Transverse colon (tissue), 4 donors: ENCODE measurements at places on chromosomes 12 and 14. TPM values are rescaled to one million over a fixed set of nuclear protein-coding genes. Genes with fewer than 3 reads are reported as not detected.

The PSEN1 gene
- total RNA-seq = 144 TPM

DNA sequence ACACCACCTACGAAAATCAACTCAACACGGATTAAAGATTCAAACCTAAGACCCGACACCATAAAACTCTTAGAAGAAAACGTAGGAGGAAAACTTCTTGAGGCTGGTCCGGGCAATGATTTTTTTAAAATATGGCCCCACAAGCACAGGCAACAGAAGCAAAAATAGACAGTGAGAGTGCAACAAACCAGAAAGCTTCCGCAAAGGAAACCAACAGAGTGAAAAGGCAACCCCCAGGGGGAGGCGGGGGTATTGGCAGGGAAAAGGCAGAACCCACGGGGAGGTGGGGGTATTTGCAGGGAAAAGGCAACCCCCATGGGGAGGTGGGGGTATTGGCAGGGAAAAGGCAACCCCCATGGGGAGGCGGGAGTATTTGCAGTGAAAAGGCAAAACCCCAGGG lies 20.5 kb upstream of the FBRSL1 start:
- DNase-seq = no peak
- peaks cover 23% of the 10 kb centered on the region for H3K27me3 ChIP-seq
- no peak overlapping the region for H3K27ac ChIP-seq
- H3K4me3 ChIP-seq = no peak overlapping the region
- no peaks in the 10 kb centered on the region for H3K36me3 ChIP-seq

- no peak overlapping the region for H3K4me3 ChIP-seq
- H3K4me1 ChIP-seq = peaks cover 13% of the 10 kb centered on the region
- H3K27me3 ChIP-seq = no peaks in the 10 kb centered on the region
- no peak for DNase-seq
- H3K36me3 ChIP-seq = no peaks in the 10 kb centered on the region
Observed at GRCh38 chr12:19545301-19545700, 106.0 kb downstream of the AEBP2 start.

The KRT6C gene
- 23.9 TPM for total RNA-seq

The YAF2 gene
- total RNA-seq = 26.2 TPM

GRCh38 chr14:63964113-63964512 lies 111.3 kb downstream of the SYNE2 start:
- no peak for DNase-seq
- no peak overlapping the region for H3K4me3 ChIP-seq
- H3K36me3 ChIP-seq = no peaks in the 10 kb centered on the region
- H3K27ac ChIP-seq = no peak overlapping the region
- no peaks in the 10 kb centered on the region for H3K27me3 ChIP-seq

The ERBB3 gene
- total RNA-seq = 343 TPM

DNA sequence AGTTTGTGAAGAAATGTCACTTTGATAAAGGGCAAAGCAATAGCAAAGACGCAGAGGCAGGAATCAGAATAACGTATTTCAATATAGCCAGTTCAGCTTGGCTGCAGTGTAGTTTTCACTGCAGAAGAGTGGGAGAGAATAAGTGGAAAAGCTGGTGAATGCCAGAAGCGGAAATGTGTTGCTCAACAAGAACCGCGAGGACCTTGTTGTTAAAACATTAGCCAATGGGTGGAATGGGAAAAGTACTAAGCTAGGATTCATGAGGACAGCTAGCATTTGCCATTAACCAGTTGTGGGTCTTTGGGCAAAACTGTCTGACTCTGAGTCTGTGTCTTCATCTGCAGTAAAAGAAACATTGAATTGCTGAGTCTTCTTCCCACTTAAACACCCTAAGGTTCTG lies 292.9 kb upstream of the GRIP1 start:
- no peaks in the 10 kb centered on the region for H3K36me3 ChIP-seq
- H3K4me1 ChIP-seq = no peaks in the 10 kb centered on the region
- H3K4me3 ChIP-seq = no peak overlapping the region
- H3K27me3 ChIP-seq = no peaks in the 10 kb centered on the region

The COX8C gene
- not detected for total RNA-seq

The DEGS2 gene
- 32.2 TPM for total RNA-seq

The TAS2R31 gene
- total RNA-seq = 4.5 TPM

DNA sequence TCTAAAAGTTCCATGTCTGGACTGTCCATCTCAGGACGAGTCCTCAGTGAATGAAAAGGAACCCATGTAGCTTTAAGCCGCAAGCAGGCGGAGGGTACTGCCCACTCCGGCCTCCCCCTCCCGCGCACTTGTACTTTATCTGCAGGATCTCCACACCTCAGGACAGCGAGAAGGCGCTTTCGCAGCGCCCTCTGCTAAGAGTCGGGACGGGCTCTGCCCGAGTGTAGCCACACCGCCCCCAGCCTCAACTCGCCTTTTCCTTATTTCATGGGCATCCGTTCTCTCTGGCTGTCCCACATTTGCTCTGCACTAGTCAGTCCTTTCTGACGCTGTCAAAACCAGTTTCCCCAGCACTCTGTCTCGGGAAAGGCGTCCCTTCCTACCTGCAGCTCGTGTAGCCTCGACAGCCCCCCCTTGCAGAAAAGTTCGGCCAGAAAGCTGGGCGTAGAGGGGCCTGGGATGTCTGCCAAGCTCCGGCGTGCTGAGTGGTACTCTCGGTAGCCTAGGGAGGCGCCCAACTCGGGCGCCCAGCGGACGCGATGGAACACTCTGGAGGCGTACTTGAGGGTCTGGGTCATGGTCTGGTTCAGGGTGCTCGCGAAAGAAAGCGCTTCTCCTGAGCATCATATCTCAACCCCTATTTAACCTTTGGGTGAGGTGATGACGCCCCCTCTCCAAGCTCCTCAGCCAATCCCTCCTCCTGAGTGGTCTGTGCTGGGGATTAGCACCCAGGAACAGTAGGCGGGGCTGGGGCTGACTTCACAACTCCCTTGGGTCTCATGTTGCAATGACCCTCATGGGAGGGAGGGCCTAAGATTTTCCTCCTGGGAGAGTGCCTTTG lies at the start of gene CYP27B1:
TSS of gene CYP27B1 (minus strand) at position 615 of the 841 bp plus-strand sequence. CDS start at position 578, 37 bp downstream.
- no peak within 1 kb of the TSS for H3K27ac ChIP-seq
- H3K27me3 ChIP-seq = peaks cover 43% of the 10 kb centered on the region
- no peaks in the 10 kb centered on the region for H3K36me3 ChIP-seq
- H3K4me1 ChIP-seq = peaks cover 38% of the 10 kb centered on the region
- peak within 1 kb of the TSS; percentile 41 for H3K4me3 ChIP-seq

- no peak overlapping the region for H3K4me3 ChIP-seq
- no peak for DNase-seq
- no peak overlapping the region for H3K27ac ChIP-seq
- no peaks in the 10 kb centered on the region for H3K36me3 ChIP-seq
Observed at GRCh38 chr12:59234391-59234790, 314.1 kb upstream of the LRIG3 start.

DNA sequence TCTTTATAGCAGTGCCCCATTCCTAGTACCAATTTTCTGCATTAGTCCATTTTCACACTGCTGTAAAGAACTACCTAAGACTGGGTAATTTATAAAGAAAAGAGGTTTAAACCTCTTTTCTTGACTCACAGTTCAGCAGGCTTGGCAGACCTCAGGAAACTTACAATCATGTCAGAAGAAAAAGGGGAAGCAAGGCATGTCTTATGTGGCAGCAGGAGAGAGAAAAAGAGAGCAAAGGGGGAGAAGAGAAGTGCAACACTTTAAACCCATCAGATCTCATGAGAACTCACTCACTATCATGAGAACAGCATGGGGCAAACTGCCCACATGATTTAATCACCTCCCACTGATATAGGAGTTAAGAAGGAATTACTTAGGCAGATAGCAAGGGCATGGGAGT lies 101.6 kb upstream of the PLEKHG7 start:
- no peak for DNase-seq
- H3K4me3 ChIP-seq = no peak overlapping the region
- H3K27me3 ChIP-seq = no peaks in the 10 kb centered on the region
- no peaks in the 10 kb centered on the region for H3K36me3 ChIP-seq
- H3K27ac ChIP-seq = no peak overlapping the region
- H3K4me1 ChIP-seq = peaks cover 4% of the 10 kb centered on the region

The FAM222A gene
- 3.0 TPM for total RNA-seq

The NOXRED1 gene
- 2.2 TPM for total RNA-seq

DNA sequence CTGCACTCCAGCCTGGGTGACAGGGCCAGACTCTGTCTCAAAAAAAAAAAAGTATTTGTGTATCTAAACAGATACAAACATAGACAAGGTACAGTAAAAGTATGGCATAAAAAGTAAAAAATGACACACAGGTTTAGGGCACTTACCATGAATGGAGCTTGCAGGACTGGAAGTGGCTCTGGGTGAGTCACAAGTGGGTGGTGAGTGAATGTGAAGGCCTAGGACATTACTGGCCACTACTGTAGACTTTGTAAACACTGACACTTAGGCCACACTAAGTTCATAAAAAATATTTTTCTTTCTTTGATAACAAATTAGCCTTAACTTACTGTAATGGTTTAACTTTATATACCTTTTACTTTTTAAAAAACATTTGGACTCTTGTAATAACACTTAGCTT lies 38.0 kb upstream of the EIF5 start:
- no peak overlapping the region for H3K27ac ChIP-seq
- DNase-seq = no peak
- H3K4me3 ChIP-seq = no peak overlapping the region
- H3K4me1 ChIP-seq = no peaks in the 10 kb centered on the region
- no peaks in the 10 kb centered on the region for H3K36me3 ChIP-seq

DNA sequence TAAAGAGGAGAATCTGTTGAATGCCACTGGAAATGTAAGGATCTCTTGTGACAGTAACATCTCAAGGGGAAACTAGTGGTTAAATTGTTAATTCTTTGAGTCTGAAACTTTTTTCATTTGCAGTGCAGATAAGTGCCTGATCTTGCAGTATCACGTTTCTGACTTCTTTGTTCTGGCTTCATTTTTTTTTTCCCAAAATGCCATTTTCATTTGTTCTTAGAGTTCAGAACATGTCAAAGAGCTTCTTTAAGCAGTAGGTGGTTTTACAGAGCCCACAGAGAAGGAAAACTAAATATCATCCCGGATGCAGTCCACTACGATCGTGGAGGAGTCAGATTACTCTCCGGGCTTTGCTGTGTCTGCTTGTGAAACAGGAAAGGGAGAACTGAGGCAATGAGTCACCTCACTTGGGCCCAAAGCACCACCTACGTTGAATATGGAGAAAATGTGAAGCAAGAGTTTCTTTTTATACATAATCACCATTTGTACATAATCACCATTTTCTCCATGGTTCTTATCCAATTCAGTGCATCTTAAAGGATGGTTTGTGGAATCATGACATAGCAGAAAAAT lies 43.9 kb downstream of the HMGA2 start:
- no peak overlapping the region for H3K27ac ChIP-seq
- no peaks in the 10 kb centered on the region for H3K27me3 ChIP-seq
- DNase-seq = no peak
- H3K4me3 ChIP-seq = no peak overlapping the region

DNA sequence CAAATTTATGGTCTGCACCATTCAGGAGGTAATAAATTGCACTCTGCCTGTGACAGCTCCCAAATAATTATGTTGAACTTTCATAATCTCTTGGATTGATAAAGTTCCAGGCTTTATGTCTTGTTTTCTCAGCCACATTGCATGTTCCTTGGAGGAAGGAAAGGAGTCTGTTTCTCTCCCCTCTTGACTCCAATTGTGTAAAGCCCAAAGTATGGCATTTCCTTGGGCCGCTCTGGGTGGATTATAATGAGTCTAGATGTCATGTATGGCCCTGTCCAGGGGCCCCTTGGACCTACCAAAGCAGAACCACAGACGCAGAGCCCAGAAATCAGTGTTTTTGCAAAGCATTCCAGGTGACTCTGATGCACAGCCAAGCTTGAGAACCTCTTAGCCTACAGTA lies 160.8 kb downstream of the KSR2 start:
- no peak overlapping the region for H3K27ac ChIP-seq
- no peak for DNase-seq
- peaks cover 4% of the 10 kb centered on the region for H3K4me1 ChIP-seq
- H3K27me3 ChIP-seq = no peaks in the 10 kb centered on the region

The FKBP11 gene
- 12.1 TPM for total RNA-seq

DNA sequence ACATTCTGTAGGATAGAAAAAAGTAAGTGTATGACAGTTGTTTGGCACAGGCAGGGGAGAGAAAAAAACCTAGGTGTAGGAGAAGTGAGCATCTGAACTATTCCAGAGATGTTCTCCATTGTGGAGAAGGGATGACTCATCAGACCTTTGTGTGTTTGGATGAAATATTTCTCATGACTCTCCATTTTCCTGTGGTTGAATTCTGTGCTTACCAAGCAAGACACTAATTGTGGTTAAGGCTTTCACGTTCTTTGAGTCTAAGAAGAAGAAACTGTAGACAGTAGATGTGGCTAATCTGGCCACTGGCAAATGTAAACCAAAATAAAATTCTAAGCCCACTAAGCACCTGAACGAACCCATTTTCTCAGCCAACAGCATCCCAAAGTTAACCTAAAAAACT lies 107.9 kb upstream of the GZMB start:
- H3K27me3 ChIP-seq = no peaks in the 10 kb centered on the region
- no peaks in the 10 kb centered on the region for H3K4me1 ChIP-seq
- H3K36me3 ChIP-seq = no peaks in the 10 kb centered on the region
- no peak for DNase-seq
- no peak overlapping the region for H3K27ac ChIP-seq

DNA sequence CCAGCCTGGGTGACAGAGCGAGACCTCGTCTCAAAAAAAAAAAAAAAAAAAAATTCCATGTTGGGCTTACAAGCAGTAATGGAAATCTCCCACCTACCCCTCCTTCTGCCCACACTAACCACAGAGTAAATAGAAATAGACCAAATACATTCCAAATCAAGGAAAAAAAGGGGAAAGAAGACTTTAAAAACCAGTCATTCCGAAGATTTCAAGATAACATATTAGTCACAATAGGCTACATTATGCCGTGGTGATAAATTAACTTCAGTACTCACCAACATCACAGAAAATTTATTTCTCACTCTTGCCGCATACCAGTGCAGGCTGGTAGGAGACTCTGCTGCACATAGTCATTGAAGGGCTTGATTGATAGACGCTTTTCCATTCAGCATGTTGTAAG lies 15.5 kb upstream of the ETV6 start:
- H3K4me3 ChIP-seq = no peak overlapping the region
- H3K4me1 ChIP-seq = no peaks in the 10 kb centered on the region
- no peaks in the 10 kb centered on the region for H3K36me3 ChIP-seq
- H3K27me3 ChIP-seq = no peaks in the 10 kb centered on the region
- no peak for DNase-seq
